Activated CD8-positive, alpha-beta memory T cell treated with anti-CD3 and anti-CD28 coated beads, Interleukin-2, amount 50 U/mL, for 48 hours (primary cell): ENCODE measurements at places on chromosomes 2 and 18.

- DNase-seq: no peak
These were observed 52.9 kb downstream of the SLC9A2 start for GRCh38 chr2:102672107-102672776.

DNA sequence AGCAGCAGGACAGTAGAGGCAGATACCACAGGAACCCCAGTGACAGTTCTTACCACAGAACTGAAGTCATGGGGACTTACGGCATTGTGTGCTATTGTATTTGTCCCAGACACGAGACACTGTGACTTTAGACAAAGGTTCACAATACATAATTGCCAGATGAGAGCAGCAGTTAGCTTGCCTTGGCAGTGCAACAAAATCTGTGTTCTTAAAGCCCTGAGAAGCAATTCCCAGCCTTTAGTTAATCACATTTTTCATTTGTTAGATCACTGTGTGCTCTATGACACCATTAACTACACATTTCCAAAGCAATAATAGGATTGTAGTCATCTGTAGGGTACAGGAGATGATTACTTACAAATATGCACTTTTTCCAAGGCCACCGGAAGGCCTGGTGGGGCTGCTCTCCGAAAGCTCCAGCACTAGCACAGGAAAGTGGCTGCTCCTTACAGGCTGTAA, 97.5 kb upstream of the LDLRAD4 start:
- DNase-seq: no peak

DNA sequence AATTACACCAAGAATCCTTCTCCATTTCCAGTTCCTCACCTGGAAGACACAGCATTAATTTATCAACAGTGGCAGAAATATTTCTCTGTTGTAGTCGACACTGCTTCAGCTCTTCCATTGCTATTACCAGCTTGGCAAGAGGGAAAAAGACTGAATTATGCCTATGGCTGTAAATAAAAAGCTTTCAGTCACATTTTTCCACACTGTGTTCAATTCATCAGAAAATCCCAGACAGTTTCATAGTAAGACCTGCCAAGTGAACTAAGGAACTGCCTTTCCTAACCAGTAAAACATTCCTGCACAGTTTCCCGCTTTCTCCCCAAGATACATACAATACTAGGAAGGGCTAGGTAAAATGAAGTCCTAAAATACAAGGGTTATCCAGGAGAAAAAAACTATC, 94.7 kb downstream of the EXOC6B start:
- no peak for DNase-seq

DNA sequence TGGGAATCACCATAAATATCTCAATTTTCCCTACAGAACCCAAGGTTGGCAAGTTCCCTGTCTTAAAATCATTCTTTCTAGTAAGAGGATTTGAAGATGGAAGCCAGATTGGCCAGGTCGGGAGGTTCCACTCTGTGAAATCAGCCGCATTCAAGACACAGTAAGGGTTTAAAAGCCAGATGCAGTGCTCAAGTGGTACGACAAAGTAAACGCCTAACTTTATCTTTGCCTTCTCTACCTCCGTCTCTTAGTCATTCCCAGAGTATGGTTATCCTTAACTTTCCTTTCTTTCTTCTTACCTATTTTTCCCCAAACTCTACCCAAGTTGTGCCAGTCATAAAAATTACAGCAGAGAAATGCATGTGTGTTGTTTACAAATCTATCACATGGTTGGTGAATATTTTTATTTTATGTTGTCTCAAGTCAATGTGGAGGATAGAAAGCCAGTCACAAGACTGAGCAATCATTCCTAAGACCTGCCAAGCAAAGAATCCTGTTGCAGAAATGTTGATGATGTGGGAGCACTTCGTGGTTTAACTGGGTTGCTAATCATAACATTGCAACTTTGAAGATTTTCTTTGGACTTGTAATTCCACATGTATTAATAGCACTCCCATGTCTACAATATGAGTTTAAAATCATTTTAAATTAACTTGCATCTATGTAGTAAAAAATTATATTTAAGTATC, 62.6 kb downstream of the SLC40A1 start:
- DNase-seq: no peak

- no peak for DNase-seq
These were observed 10.5 kb downstream of the PLEK start for GRCh38 chr2:68375582-68375981.
